Keratinocyte (primary cell): ENCODE measurements at places on chromosomes 11 and 22. TPM values are rescaled to one million over a fixed set of nuclear protein-coding genes. Genes with fewer than 3 reads are reported as not detected.

- no peak for DNase-seq
- H3K4me1 ChIP-seq: peaks cover 8% of the 10 kb centered on the region
- no peaks in the 10 kb centered on the region for H3K36me3 ChIP-seq
- no peak within 1 kb of the TSS for H3K27ac ChIP-seq
These were observed at the start of gene PRG2 for GRCh38 chr11:57390535-57390934. Gene PRG2, minus strand, starts transcription at chr11:57390650. Its CDS starts 706 bp downstream, at chr11:57389944.

DNA sequence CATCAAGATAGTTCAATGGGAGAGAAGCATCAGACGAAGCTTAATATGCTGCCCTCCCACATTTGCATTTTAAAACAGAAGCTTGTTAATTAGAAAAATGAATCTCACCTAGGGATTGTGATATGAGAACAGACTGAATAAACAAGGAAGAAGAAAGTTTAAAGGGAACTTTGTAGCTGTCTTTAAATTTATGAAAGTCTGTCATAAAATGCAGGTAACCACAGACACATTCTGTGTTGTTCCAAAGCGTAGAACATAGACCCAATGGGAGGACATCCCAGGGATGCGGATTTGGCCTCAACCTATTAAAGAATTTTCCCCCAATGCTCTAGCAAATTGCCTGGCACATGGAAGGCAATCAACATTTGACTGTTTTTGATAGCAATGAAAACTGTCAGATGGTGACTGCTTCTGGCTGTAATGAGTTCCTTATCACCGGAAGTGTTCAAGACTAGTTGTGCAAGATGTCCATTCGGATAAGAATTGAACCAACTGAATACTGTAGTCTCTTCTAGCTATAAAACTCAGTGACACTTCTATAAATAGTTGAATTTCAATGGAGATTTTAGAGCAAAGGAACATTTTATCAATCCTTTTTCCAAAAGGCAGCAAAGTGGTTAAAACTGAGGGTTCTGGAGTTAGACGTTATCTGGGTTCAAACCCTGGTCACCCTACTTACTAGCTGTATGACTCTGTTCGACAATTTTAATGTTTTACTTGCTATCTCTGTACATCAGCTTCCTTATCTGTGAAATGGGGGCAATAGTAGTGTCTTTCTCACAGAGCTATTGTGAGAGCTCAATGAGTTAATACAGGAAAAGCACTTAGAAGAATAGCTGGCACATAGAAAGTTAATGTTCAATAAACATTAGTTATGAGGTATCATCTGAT lies 64.9 kb downstream of the LIF start:
- H3K4me1 ChIP-seq: peaks cover under 1% of the 10 kb centered on the region
- no peaks in the 10 kb centered on the region for H3K27me3 ChIP-seq
- H3K36me3 ChIP-seq: no peaks in the 10 kb centered on the region
- H3K27ac ChIP-seq: no peak overlapping the region

- DNase-seq: no peak
- no peak overlapping the region for H3K4me3 ChIP-seq
- H3K36me3 ChIP-seq: peaks cover 11% of the 10 kb centered on the region
- H3K27me3 ChIP-seq: no peaks in the 10 kb centered on the region
- H3K27ac ChIP-seq: no peak overlapping the region
These were observed 88.1 kb upstream of the NARS2 start for GRCh38 chr11:78662811-78663210.

GRCh38 chr22:37156686-37157435 lies 7.1 kb upstream of the IL2RB start:
- H3K36me3 ChIP-seq: no peaks in the 10 kb centered on the region
- H3K27me3 ChIP-seq: peaks cover 8% of the 10 kb centered on the region
- no peak overlapping the region for H3K4me3 ChIP-seq
- DNase-seq: no peak
- H3K4me1 ChIP-seq: no peaks in the 10 kb centered on the region

DNA sequence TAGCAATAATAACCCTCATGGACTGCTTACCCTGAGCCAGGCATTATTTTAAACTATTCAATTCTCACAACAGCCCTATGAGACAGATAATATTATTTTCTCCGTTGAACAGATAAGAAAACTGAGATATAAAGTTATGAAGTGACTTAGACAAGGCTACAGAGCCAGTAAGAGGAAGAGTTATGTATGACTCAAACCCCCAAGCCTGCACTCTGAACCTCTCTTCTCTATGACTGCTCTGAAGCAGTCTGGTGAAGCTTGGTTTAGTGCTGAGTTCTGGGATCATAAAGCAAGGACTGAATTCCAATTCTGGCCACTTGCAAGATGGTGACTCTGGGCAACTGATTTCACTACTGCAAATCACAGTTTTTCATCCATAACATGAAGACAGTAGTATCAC lies 34.5 kb downstream of the TNKS1BP1 start:
- H3K27me3 ChIP-seq: no peaks in the 10 kb centered on the region
- DNase-seq: no peak
- no peak overlapping the region for H3K4me3 ChIP-seq
- peaks cover 53% of the 10 kb centered on the region for H3K4me1 ChIP-seq
- H3K27ac ChIP-seq: no peak overlapping the region
- H3K36me3 ChIP-seq: no peaks in the 10 kb centered on the region

DNA sequence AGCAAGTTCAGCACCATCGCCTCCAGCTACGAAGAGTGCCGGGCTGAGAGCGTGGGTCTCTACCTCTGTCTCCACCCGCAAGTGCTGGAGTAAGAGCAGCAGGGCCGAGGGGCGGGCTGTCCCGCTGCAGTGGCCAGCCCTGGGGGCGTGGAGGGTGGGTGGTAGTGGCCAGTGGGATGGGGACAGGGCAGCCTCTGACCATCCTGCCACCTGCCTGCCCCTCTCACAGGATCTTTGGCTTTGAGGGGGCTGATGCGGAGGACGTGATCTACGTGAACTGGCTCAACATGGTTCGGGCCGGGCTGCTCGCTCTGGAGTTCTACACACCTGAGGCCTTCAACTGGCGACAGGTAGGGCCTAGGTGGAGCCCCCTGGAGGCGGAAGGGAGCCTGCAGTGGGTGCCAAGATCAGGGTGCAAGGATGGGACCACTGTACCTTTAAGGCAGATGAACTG lies 15.0 kb upstream of the BBS1 start:
- H3K4me3 ChIP-seq: no peak overlapping the region
- no peaks in the 10 kb centered on the region for H3K27me3 ChIP-seq
- H3K4me1 ChIP-seq: no peaks in the 10 kb centered on the region
- DNase-seq: no peak
- peaks cover 33% of the 10 kb centered on the region for H3K36me3 ChIP-seq

- no peak overlapping the region for H3K4me3 ChIP-seq
- H3K4me1 ChIP-seq: no peaks in the 10 kb centered on the region
- DNase-seq: no peak
- peaks cover 5% of the 10 kb centered on the region for H3K27me3 ChIP-seq
These were observed 19.6 kb downstream of the FGF3 start for GRCh38 chr11:69799582-69799981.

DNA sequence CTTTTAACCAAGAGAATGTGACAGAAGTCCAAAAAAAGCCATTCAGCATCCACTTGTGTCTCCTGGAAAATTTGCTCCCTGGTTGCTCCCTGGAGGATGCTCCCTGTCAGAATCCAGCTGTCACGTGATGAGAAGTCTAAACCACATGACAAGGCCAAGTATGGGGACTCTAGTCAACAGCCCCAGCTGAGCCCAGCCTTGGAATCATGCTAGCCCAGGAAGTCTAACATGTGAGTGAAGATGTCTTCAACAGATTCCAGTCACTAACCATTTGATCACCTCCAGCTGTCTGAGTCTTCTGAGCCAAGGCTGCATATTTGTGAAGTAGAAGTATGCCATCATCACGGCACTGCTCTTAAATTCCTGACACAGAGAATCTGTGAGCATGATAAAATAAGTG lies 4.2 kb downstream of the OR56B4 start:
- H3K27me3 ChIP-seq: no peaks in the 10 kb centered on the region
- H3K36me3 ChIP-seq: no peaks in the 10 kb centered on the region
- DNase-seq: no peak
- H3K4me3 ChIP-seq: no peak overlapping the region
- no peak overlapping the region for H3K27ac ChIP-seq
- H3K4me1 ChIP-seq: no peaks in the 10 kb centered on the region

GRCh38 chr22:27616033-27616432 lies 185.5 kb downstream of the MN1 start:
- DNase-seq: no peak
- H3K36me3 ChIP-seq: no peaks in the 10 kb centered on the region
- H3K27me3 ChIP-seq: peaks cover 10% of the 10 kb centered on the region

SLC25A18 gene
- polyA plus RNA-seq: 0.04 TPM in 1 of 3 replicates, not detected in the others

PACS1 gene
- polyA plus RNA-seq: 10.0 to 28.4 TPM (median 14.9 TPM) in 3 replicates

DLAT gene
- polyA plus RNA-seq: 23.3 to 41.9 TPM (median 40.2 TPM) in 3 replicates

CDON gene
- 1.0 to 1.6 TPM (median 1.4 TPM) in 3 replicates for polyA plus RNA-seq

FHIP1B gene
- 15.2 to 31.6 TPM (median 18.7 TPM) in 3 replicates for polyA plus RNA-seq

CCDC89 gene
- 0.09 to 0.54 TPM (median 0.31 TPM) in 3 replicates for polyA plus RNA-seq

OR2AT4 gene
- not detected in 3 replicates for polyA plus RNA-seq
